HT-29 (cell line): ENCODE measurements at places on chromosomes 1 and 21. TPM values are rescaled to one million over a fixed set of nuclear protein-coding genes. Genes with fewer than 3 reads are reported as not detected.

Gene CNR2
- not detected in 2 replicates for total RNA-seq

Gene PTGER3
- total RNA-seq, result not detected in 2 replicates

Gene PIP5K1A
- 23.6 and 31.2 TPM in 2 replicates for total RNA-seq

- no peak for DNase-seq
Observed at GRCh38 chr21:44579056-44579832, 1.2 kb downstream of the KRTAP10-5 start.

DNA sequence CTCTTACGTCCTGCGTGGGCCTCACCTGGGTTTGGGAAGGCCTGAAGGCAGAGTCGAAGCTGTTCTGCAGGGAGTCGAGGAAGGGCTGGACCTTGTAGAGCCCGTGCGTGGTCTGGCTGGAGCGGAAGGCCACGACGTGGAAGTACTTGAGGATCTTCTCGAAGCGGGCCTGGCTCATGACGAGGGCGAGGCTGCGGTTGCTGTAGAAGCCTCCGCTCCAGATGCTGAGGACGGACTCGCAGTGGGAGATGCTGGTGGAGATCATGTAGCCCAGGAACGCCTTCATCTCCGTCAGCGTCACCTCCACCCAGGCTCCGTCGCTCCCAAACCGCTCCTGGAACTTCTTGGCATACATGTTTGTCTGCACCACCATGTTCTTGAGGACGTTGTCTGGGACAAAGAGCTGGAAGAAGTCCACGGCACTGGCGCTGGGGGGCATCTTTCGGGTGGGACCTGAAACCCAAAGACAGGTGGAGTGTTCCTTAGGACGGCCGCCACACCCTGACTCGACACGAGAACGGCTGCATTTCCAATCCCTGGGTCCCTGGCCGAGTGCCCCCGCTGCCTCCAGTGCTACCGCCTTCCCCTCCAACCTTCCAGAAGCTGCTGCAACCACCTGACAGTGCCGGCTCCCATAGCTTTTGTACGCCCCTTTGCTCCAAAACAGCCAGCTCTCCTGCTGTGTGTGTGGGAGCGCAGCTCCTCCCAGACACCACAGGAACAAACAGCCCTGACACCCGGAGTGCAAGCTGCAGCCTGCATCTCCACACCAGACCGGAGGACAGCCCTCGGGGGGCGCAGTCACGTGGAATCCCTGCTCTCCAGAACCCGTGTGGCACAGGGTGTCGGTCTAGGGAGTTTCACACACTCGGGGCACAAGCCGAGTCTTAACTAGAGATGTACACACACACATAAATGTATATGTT, 69.0 kb downstream of the PGBD5 start:
- no peak for DNase-seq

- DNase-seq, result no peak
Observed at GRCh38 chr1:219774386-219774785, 154.0 kb downstream of the SLC30A10 start.

DNA sequence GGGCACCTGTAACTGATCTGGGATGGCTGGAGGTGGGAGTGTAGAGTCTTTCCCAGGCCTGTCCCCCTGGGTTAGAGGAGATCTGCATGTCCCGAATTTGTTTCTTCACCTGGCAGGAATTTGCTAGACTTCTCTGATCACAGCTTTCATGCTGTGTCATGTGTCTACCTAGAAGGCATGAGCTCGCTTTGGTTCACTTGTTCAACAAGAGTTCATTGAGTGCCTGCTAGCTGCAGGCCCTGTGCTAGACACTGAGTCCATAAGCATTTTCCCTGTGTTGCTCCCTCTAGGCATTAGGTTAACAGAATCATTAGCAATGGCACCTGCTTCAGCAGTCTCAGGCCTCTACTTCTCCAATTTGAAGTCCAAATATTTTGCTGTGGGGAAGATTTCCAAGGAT, 101.6 kb downstream of the MTR start:
- DNase-seq, result no peak
